Left ventricle myocardium inferior (tissue), 1 donor: ENCODE measurements at places on chromosomes 5 and 9. TPM values are rescaled to one million over a fixed set of nuclear protein-coding genes. Genes with fewer than 3 reads are reported as not detected.

The PCDHA9 gene
- not detected for total RNA-seq

The EIF4E1B gene
- not detected for total RNA-seq

The SPATA24 gene
- total RNA-seq, result 15.7 TPM

GRCh38 chr9:123482295-123482968, 126.4 kb downstream of the CRB2 start:
- no peak for DNase-seq

DNA sequence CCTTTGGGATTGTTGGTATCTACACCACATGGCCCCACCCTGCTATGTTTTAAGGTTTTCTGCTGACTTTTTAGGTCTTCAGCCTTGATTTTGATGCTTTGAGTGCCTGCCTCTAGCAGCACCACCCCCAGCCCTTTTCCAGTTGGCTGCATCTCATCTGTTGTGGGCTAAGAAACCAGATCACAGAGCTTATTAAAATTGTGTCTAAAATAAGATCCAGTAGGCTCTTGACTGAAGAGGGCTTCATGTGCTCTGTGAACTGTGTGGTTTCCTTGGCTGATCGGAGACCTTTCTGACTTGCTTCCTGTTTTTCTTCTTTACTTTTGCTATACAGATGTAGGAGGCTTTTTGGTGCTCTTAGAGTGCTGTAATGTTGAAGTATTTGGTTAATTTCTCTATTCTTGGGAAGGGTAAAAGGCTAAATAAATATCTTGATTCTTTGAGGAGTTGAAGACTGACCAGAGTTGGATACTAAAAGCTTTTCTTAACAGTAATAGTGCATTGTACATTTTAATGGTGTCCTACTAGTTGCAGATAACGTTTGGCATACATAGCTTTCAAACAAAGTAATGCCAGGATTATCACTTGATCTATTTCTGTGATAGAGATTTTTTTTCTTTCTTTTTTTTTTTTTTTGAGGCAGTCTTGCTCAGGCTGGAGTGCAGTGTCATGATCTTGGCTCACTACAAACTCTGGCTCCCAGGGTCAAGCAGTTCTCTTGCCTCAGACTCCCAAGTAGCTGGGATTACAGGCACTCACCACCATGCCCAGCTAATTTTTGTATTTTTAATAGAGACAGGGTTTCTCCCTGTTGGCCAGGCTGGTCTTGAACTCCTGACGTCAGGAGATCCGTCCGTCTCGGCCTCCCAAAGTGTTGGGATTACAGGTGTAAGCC, 4.5 kb downstream of the UBE2D2 start:
- no peak for DNase-seq

- peak; percentile 15 for DNase-seq
These were observed 822 bp downstream of the RASEF start for GRCh38 chr9:83061990-83062650.
